ENCODE measurements at places on chromosomes 16 and 17.
A peak's percentile ranks its signal among the peaks of the same experiment; 100 is the strongest.

DNA sequence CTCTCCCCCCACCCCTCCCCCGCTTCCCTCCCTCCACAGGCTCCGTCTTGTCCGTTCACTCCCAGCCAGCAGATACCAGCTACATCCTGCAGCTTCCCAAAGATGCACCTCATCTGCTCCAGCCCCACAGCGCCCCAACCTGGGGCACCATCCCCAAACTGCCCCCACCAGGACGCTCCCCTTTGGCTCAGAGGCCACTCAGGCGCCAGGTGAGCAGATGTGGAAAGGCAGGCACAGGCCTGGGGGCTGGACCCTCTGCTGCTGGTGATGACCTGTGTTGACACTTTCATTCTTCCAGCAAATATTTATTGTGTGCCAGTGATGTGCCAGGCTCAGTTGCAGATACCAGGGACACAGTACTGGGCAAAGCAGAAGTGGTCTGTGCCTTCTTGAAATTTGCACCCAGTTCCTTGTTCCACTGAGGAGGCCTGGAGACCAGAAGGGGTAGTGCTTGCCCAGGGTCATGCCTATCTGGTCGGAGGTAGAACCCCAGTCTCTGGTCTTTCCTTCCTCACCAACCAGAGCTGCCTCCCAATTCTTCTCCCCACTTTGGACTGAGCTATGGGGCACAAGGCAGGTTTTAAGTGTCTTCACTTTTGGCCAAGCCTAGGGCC, 10.3 kb upstream of the ABCC3 start:
- no peak for DNase-seq

DNA sequence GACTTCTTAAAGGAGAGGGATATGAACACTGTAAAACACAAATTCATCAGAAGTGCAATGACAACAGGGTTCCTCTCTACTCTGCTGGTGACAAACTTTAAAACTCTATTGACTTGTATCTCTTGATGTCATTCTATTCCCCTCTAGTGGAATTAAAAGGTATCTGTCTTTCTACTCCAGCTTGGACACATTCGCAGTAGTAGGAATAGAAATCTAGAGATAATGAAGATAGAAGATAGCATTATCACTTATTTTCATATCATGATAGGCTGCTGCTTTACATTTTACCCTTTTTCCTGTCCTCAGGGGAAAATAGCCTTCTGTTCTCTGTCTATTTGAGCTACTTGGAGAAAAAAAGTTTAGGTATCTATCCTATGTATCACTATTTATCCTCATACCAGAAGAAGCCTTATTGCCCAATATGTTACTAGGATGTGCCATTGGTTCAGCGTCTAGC, 209.6 kb upstream of the CACNG5 start:
- peak; percentile 16 for DNase-seq

DNA sequence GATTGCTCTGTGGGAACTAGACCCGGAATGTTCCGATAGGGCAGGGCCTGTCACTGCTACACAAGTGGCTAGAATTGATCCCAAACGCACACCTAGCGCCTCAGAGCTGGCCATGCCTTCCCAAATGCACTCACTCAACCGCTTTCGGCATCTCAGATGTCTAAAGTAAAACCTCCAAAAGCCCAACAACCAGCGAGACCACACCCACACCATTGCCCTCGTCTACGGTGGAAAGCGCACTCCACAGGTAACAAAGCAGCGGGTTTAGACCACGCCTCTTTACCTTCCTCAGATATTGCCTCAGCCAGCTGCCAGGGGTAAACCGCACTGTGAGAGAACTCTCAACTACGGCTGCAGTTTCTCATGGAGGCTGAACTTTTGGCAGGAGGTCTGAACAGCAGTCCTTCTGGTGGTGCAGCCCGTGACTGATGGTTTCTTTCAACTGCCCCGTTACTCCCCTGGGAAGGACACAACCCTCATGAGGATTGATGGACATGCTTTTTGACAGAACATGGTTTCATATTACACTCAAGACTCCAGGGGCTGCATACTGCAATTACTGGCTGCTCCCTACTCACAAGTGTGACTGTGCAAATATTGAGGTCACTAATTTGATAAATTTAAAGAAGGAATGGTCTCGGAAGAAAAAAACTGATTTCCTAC, 34.5 kb downstream of the USP7 start:
- DNase-seq = peak; percentile 86

- DNase-seq = peak; percentile 88
Measured at GRCh38 chr17:66906321-66907278, 57.9 kb upstream of the CACNG4 start.

DNA sequence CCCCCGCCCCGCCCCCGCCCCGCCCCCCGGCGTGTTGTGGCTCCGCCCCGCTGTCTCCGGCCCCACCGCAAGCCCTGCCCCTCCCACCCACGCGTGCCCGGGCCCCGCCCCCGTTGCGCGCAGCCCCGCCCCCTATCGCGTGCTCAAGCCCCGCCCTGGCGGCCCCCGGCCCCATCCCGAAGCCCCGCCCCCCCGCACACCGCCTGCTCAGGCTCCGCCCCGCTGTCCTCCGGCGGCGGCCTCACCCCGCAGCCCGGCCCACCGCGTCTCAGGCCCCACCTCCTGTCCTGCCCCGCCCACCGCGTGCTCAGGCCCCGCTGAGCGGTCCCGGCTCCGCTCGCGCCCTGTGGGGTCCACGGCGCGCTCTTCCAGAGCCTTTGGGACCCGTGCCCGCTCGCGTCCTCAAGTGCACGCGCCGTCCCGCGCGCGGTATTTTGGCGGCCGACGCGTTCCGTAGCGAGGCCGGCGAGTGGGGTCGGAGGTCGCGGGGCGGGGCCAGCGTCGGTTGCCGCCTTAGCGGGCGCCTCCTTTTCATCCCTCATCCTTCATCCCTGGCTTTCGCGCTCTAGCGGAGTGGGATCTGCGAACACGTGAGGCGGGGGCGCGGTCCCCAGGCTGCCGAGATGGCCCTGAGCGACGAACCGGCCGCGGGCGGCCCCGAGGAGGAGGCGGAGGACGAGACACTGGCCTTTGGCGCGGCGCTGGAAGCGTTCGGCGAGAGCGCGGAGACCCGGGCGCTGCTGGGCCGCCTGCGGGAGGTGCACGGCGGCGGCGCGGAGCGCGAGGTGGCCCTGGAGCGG, at the start of gene TBCD:
TSS of gene TBCD (plus strand) at position 495 of the 800 bp plus-strand sequence. CDS start at position 624, 129 bp downstream.
- peak; percentile 94 for DNase-seq

- DNase-seq = no peak
Measured at GRCh38 chr17:4236456-4236855, 27.3 kb downstream of the ANKFY1 start.

GRCh38 chr16:442976-443375, 17.5 kb downstream of the RAB11FIP3 start:
- peak; percentile 49 for DNase-seq

- DNase-seq = no peak
Measured at GRCh38 chr16:800834-801511, 439 bp upstream of the GNG13 start.

- DNase-seq = no peak
Measured at GRCh38 chr17:3615160-3615870, 6.1 kb upstream of the TRPV1 start.

GRCh38 chr17:13582776-13583547, 18.8 kb downstream of the HS3ST3A1 start:
- DNase-seq = peak; percentile 7

GRCh38 chr16:87098361-87098760, 218.8 kb downstream of the C16orf95 start:
- DNase-seq = no peak

DNA sequence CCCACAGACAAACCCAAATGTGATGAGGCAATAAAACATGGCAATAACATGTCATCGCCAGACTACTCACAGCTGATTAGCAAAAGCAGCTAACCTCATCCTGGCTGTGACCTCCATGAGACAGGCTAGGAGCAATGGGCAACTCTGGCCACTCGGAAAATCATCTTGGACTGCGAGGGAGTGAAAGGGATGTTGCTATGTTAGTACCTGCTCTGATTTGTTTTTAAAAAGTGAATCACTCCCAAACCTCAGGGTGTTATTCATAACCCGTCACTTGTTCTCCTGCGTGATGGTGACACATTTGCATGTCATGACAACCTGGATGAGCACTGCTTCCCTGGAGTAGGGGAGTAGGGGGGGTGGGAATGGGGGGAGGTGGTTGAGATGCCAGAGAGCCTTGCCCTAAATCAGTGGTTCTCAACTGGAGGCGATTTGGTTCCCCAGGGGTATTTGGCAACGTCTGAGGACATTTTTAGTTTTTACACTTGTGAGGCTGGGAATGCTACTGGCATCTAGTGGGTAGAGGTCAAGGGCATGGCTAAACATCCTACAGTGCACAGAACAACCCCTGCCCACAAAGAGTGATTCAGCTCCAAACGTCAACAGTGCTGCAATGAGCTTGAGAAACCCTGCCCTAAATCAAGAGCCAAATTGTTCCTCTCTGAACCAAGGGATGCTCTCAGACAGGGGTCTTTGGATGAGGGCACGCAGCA, 241.7 kb downstream of the SOX9 start:
- no peak for DNase-seq

- no peak for DNase-seq
Measured at GRCh38 chr16:77679391-77679790, 42.9 kb upstream of the NUDT7 start.

- DNase-seq = no peak
Measured at GRCh38 chr16:49472598-49472997, 99.0 kb downstream of the C16orf78 start.

- no peak for DNase-seq
Measured at GRCh38 chr16:84583995-84584394, 33.9 kb downstream of the COTL1 start.

DNA sequence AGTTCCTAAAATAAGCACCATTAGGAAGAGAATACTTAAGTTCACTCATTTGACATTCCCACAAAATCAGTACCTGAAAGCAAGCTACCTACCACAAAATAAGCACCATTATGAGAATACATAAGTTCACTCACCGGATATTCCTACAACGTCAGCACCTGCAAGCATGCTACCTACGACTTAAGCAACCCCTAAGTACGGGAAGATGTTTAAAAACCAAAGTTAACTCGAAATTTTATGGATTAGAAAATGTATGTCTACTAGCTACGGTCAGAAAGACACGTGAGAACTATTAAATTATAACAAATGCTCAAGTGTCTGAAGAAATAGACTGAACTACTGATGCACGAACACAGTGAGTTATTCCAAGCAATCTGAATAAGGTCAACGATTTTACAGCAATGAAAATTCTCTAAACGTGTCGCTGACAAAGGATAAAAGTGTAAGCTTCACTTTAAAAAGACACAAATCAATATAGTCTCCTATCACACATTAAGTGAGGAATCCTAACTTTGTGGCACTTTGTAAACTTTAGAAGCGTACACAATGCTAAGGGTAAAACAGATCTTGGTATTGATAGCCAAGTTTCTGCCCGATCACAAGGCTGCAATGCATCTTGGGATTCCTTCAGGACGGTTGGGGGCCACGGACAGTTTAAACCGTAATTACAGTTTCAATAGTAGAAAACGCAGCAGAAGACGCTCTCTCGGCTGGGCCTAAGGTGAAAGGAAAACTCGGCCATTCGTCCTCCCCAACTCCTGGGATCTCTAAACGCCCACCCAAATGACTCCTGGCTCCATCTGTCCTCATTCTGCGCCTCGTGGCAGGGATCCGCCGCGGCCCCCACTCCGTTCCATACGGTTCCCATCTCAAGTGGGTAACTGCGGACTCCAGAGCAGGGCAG, 1.3 kb downstream of the GSPT1 start:
- DNase-seq = peak; percentile 65

DNA sequence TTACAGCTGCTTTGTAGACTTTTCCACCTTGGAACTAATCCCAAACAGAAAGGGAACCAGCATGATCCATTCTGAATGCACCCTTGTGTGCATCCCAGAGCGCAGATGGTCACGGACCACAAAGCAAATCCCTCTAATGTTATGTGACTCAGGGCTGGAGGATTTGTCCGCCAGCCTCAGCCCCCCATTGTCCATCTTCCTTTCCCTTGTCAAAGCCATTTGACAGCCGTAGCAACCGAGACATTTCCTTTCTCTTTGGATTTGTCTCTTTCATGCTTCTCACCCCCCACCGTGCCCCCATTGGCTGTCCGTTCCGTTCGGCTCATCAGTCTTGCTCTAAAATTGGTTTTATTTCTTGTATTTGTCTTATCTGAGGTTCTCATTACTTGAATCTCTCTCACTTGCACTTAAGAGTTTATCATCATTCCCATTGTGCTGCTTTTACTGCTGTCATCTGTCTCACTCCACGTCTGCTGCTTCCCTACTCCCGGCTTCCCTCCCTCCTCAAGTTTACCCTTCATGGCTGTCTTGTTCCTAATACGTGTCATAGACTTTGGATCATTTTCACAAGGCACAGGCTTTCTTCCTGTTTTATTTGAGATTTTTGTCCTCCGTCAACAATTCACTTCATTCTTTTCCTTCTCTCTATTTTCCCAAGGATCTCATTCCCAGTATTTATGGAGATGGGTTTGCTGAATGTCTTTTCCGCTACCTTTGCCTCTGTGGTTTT, 163.4 kb upstream of the ERCC4 start:
- DNase-seq = no peak

DNA sequence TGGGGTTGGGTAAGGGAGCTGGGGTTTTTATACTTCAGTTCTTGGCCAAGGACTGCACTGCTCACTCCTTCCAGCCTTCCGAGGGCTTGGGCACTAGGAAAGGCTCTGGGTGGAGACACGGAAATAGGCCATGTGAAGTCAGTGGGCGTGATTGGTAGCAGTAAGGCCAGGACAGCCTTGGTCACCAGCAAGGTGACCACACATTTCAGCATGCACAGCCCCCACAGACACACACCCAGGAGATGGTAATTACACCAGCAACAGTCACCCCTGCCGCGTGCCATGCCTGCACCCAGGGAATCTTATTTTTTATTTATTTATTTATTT, 252.5 kb downstream of the SEC14L1 start:
- no peak for DNase-seq

- peak; percentile 75 for DNase-seq
Measured at GRCh38 chr16:10521681-10522274, 58.6 kb downstream of the EMP2 start.

GRCh38 chr16:66510711-66511601, 39.0 kb downstream of the TK2 start:
- DNase-seq = no peak

DNA sequence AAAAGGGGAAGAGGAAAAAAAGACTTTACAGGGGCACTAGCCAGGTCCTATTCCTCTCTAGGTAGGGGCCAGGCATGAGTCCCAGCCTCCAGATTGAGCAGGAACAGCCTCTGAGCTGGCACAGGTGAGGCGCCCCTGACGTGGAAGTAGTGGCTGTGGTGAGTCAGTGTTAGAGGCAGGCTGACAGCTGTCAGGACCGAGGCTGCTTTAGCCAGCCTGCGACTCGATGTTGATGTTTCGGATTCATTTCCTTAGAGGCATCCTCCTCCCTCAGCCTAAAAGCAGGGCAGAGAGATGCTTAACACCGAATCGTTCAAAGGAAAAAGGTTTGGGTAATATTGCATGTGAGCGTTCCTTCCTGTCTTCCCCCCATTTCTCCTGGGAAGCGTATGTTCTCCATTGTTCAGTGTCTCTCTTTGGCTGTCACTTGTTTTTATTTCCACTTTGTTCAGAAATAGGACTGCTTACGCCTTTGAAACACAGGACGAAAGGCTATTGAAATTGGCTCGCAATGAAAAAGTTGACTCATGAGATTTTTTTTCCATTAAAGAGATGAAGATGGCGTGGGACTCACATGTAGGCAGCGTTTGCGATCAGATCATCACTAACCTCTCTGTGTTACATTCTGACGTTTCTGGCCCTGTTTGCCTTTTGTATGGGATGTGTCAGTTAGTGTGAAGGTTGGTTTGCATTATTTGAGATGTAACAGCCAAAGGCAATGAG, 1.3 kb downstream of the KIAA0513 start:
- peak; percentile 77 for DNase-seq

All from GM12865 (cell line).